ENCODE measurements at places on chromosomes 6 and 20.
A peak's percentile ranks its signal among the peaks of the same experiment; 100 is the strongest.

DNA sequence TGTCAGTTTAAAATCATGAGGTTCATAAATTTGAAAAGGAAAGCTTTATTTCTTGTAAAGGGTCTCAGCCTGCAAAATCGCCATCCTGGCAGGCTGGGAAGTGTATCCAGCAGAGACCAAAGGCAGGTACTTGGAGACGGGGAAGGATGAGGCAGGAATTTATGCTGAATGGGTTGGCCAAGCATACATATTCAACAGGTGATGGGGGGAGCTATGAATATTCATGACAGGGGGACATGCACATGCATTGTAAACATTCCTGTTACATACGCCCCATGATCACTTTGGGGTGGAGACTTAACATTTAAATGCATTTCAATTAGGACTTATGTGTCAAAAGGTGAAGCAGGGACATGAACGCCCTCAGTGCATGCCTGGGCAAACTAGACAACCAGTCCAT lies 9.8 kb upstream of the SLC22A1 start:
- DNase-seq = no peak

GRCh38 chr20:53517146-53517545 lies 76.5 kb downstream of the ZNF217 start:
- no peak for DNase-seq

DNA sequence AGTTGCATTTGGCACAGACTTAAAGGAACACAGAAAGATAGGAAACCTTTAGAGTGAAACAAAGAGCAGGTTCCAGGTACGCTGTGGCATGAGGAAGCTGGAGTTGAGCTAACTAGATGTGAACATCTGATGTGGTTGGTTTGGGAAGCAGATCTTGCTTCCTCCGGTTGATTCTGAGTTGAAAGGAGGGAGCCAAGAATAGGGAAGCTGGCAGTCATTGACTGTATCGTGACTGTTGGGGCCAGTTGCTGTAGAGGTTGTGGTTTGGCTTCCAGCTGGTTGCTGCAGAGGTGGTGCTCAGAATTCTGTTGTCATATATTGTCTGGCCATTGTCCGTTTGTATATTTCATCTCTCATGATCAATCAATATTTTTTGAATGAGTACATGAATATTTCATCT lies 325.9 kb downstream of the PLCB1 start:
- DNase-seq = no peak

DNA sequence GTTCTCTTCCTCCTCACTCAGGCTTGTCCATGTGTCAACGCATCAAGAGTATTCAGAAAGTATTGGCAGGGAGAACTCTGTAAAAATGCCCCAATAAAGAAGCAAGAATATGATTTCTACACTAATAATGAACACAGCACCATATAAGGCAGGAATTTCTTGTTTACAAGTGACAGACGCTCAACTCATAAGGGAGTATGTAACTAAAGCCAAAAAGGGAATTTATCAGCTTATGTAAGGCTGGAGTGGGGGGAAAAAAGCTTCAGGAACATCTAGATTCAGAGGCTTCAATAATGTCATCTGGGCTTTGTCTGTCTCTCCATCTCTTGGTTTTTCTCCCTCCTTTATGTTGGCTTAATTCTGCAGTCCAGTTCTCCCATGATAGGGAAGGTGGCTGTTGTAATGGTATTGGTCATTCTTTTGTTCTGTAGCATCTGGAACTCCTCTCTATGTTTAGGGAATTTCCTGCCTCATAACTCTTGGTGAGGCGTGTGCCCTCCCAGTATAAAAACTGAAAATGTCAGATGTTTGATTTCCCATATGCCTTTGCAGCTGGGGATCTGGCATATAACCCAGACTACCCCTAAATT lies 125.1 kb upstream of the COL21A1 start:
- no peak for DNase-seq

GRCh38 chr6:106451439-106451838 lies 90.9 kb downstream of the CRYBG1 start:
- no peak for DNase-seq

DNA sequence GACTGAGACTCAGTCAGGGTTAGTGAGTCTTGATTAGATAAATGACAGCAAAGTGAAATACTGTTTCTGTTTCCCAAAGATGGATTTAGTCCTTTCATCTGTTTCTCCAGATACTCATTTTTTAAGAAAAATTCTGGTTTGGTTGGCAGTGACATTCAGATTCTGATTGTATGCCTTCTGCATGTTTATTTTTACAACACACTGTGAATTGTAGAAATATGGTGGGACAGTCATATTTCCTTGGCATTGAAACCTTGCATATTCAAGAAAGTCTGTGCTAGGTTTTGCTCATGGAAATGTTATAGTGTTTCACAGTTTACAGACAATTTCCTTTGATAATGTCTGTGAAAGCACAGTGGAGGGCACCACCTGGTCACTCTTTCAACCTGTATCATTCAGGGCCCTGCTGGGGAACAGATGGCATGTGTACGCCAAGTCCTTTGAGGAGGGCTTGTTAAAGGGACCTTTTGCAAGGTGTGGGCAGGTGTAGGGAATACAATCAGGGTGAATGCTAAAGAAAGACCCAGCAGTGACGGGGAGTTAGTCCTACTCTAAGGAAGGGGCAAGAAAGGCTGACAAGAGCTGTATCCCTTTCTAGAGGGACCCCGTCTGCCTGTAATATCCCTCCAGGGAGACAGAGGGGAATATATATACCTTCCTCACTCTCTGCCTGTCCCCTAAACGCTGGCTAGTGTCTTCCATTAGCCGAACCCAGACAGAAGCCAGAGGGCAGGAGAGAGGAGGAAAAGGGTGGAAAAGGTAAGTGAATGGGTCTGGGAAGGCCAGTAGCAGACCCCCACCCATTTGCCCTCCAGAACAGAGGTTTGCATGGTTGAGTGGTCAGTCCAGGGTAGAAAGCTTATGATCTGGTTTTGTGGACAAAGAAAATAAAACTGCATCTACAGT lies 10.2 kb downstream of the PLCB4 start:
- no peak for DNase-seq

DNA sequence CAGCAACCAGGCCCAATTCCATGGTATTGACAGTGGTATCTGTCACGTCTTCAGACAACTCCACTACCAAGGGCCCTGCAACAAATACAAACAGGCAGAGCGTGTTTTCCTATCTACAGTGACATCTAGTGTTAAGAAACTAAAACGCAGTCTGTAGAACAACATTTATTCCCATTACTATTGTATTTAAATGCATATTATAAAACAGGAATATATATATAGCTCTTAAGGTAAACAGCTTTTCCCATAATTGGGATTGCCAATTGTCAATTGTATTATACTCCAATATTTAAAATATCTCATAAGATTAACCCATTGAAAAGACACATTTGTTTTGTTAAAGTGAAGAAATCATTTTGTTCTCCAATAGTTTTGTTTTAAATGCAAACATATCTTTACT lies 97.2 kb downstream of the KIF16B start:
- DNase-seq = no peak

DNA sequence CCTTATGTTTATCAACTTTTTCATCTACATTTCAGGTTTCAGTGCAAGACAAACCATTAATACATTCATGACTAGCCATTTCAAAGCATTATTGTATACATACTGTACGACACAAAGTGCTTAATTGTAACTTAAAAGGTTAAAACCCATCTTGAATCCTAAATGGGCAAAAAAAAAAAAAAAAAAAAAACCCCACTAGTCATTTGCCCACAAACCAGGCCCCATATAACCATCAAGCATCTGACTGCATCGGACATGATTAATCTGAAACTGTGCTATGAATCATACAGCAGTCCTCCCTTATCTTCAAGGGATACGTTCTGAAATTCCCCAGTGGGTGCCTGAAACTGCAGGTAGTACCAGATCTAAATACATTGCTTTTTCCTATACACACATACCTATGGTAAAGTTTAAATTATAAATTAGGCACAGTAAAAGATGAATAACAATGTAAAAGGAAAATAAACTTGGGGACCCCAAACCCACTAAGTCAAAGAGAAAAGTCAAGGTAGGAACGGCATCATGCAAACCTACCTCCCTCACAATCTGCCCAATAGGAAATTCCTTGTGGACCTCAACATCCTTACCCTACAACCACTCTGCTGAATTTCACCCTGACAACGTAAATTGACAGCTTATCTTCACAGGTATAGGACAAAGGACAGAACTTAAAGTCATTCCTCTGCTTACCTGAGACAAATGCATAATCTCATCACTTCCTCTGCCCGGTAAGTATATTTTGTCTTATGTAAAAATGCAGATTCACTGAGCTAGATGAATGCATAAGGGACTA lies 14.3 kb downstream of the B4GALT5 start:
- peak; percentile 41 for DNase-seq

- no peak for DNase-seq
Measured at GRCh38 chr6:126143761-126144251, 157.5 kb downstream of the TRMT11 start.

DNA sequence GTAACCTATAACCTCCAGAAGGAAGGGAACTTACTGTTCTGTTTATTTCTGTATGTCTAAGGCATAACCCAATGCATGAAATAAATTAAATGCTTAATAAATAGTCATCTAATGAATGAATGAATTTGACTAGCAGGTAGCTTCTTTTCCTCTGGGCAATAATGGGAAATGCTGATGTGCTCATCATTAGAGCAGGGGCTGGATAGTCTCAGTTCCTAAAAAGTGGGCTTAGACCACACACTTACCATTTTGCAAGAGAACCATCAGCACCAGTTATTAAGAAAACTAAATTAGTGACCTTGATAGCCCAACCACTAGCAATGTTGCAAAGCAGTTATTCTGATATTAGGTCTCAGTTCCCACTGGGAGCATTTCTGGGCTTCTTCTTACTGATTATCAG lies 449.7 kb downstream of the CDC5L start:
- no peak for DNase-seq

DNA sequence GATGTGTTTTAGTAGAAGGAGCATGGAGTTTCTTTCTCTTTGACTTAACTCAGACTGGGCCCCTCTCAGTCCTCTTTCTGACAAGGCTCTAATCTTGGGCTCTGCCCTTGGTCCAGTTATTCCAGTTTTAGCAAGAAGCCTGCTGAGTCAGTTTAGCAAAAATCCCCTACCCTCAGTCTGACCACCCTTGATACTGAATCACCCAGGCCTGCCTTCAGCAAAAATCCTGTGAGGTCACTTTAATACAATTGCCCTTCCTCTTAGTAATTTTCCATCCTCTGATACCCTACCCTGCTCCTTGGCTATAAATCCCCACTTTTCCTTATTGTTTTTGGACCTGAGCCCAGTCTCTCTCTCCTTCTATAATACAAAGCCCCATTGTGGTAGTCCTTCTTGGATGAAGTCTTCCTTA lies 326.7 kb upstream of the NOX3 start:
- DNase-seq = no peak

DNA sequence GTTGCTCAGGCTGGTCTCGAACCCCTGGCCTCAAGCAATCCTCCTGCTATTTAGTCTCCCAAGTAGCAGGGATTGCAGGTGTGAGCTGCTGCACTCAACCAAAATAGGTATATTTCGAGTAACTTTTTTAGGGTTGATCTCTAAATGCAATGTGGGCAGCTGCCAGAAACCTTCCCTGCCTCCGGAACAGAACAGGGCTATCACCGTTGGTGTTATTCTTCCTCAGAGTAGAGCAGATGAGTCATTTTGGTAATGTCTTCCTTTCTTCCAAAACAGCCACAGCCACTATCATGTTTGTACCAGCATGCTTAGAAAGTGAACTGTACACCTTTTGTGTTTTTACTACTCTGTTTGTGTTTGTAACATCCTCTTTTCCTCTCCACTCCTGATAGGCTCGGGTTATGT lies 44.1 kb downstream of the SNX9 start:
- DNase-seq = no peak

DNA sequence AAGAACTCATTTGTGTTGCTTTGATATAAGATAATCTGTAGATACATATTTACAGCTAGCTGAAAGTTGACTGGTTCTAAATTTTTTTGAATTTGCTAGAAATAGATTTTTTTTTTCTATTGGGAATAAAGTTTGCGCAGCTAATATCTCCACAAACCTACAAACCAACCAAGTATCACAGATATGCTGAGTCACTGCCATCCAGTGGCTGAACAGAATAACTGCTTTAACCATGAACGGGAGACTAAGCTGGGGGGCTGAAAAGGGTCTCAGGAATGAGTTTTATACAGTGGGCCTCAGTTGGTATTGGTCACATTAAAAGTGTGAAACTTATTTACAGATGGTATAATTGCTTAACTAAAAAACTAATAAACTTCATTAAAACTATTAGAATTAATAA lies 326.7 kb upstream of the CNR1 start:
- DNase-seq = no peak

- no peak for DNase-seq
Measured at GRCh38 chr20:34495916-34496315, 20.3 kb upstream of the DYNLRB1 start.

DNA sequence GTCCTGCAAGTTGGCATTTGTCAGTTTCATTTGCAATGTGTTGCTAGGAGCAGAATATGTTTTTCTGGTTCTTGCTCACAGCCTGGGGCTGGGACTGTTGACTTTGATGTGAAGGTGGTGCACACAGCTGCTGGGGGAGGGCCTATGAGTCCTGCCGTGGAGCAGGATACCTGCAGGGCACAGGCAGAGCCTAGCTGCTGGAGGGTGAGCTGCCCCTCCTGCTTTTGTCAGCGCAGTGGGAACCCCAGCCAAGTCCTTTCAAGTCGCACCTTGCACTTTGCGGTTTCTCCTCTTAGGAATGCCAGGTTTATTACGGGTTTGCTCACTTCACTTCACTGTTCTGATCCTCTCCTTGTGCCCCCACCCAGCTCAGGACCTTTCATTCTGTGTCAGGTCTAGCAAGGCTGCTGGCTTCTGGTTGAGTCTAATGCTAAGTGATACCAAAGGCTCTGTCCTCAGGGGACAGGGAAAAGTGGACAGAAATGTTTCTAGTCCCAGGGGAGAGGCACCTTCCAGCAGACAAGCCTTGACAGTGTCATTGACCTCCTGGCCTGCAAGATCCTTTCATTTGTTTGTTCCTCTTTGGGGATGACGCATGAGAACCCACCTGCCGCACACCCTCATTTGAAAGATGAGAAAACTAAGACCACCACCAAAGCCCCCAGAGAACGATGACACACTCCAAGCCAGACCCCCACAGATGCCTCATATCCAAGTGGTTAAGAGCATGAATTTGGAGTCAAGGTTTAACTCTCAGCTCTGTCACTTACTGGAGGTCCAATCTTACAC lies 2.7 kb upstream of the SPO11 start:
- no peak for DNase-seq

GRCh38 chr6:48505621-48506020 lies 394.6 kb upstream of the PTCHD4 start:
- no peak for DNase-seq
